ENCODE measurements at places on chromosomes 7 and 10.

DNA sequence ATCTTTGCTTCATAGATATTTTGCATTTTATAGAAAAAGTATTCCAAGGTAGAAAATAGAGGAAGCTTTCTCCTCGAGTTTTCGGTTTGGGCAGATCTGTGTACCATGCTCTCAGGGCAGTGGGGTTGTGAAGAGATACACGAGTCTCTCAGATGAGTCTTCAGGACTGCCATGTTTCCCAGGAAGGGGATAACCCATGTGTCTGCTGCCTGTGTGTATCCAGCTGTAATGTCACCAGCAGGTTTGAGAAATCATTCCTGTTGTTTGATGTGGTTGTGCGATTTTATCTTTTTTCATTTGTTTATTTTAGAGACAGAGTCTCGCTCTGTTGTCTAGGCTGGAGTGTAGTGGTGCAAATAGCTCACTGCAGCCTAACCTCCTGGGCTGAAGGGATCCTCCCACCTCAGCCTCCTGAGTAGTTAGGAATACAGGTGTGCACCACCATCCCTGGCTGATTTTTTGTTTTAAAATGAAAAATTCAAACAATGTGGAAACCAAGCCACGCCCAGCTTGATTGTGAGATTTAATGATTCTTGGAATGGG is 48.9 kb downstream of the SNX10 start:
- DNase-seq = no peak

DNA sequence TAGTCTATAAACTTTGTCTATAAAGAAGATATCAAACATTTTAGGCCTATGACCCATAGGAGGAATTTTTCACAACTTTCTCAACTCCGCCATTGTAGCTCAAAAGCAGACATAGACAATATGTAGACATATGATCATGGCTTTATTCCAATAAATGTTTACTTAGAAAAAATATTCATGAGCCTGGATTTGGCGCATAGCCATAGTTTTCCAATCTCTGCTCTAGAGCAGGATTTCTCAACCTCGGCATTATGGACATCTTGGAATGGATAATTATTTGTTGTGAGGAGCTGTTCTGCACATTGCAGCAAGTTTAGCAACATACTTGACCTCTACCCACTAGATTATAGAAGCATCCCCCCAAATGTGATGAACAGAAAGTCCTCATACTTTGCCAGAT is 532.6 kb downstream of the ANKRD7 start:
- DNase-seq = no peak

DNA sequence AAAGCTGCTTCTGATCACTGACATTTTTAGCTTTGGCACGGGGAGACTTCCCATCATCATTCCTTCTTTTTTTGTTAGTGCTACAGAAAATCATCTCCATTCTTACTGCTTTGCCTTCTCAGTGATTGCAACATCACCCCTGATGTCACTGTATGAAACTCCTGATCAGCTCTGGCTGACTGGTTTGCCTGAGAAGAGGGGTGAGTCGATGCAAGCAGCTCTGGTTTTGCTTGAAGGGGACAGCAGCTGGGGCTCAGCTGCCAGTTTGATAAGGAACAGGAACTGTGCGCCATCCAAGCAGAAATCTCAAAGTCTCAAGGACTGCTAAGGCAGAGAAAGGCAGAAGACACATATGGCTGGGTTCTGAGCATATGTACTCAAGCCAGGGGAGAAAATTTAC is 808.5 kb upstream of the CELF2 start:
- no peak for DNase-seq

DNA sequence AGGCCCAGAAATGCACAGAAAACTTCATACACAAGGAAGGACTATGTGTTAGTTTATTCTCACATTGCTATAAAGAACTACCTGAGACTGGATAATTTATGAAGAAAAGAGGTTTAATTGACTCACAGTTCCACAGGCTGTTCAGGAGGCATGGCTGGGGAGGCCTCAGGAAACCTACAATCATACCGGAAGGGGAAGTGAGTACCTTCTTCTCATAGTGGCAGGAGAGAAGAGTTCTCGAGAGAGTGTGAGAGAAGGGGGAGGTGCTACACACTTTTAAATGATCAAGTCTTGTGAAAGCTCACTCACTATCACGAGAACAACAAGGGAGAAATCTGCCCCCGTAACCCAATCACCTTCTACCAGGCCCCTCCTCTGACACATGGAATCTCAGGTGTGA is 16.8 kb upstream of the RAMP3 start:
- DNase-seq = no peak

DNA sequence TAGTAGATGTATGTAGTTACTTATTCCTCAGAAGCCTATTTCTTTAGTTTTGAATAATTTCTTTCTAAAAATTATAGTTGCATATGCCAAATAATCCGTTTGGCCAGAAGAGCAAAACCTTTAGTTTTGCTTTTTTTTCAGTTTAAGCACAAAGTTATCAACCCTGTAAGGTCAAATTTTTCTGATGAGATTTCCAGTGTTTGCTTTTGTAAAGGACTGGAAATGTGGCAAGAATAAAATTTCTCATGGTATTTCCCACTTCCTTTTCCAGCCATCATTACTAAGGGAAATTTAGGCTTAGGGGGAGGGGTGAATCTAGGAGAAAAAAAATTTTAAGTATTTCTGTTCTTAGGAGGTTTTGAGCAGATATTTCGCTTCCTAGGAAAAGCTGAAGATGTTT is 7.6 kb downstream of the CALD1 start:
- no peak for DNase-seq

DNA sequence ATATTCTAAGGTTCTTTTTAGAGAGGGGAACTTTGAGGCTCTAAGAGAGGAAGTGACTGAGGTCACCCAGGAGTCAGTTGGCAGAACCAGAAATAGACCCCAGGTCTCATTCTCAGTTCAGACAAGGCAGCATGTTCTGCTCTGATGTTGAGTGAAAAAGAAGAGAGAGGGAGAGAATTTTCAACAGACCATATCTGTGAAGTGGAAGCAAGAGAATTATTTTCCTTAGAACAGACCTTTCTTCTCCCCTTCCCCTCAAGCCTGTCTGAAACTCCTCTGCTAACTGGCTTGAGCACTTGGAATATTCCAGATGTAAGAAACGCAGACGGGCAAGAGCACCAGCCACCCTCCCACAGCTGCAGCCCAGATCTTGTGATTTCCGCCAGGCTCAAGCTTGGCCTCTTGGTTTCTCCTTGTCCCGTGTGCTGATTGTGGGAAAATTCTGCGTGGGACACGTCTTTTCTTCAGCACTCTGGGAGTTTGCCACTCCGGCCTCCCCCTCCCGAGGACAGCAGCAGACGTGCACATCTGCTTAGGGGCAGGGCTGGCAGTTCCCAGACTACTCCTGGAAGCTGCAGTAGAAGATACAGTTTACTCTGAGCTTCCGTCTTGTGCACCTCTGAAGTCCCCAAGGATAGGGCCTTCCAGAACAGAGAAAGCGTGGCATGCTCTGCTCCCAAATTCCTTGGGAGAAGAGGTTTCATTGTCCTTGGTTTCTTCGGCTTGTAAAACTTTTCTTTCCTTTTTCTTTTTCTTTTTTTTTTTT is 22.7 kb upstream of the IKZF1 start:
- no peak for DNase-seq

- DNase-seq = no peak
These were observed 378.5 kb downstream of the DNAJB6 start for GRCh38 chr7:157715071-157715937.

DNA sequence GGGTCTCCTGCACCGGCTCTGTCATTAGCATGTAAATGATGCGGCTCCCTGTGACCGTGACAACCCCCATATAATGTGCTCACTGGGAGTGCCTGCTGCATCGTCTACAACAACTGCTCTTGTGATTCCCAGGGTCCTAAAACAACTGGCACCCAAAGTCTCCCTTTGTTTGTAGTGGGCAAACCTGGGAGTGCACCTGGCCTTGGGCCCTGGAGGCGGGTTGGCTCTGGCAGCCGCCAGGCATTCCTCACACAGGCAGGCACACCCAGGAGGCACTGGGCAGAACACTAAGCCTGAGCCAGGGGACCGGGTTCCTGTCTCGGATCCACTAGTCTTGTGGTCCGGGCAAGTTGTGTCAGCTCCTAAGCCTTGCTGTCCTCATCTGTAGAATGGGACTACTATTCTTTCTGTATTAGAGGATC is 115.5 kb upstream of the GPR26 start:
- DNase-seq = no peak

DNA sequence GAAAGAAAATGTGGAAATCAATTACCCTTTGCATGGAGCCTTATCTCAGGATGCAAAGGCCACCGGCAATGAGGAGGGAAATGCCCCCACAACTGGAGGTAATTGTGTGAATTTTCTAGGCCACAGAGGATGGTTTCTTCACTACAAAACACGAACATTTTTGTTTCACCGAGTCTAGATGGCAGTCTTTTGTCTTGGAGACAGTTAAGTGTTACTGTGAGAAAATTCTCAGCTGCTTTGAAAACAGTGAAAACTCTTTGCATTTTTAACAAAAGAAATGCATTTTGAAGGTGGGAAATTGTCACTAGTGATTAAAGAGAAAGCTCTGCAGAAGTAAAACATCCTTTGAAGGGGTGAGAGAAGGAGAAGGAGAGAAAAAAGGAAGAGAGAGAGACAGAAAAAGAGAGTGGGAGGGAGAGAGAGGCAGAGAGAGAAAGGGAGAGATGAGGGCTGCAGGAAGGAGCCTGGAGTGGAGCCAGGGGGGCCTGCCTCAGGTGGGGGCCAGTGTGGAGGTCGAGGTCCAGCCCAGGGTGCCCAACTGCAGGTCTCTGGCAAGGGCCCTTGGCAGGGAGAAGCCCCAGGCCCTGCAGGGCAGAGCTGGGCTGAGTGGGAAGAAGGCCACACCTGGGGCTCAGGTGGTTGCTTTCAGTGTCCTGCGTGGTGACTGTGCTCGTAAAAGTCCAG is 261.4 kb downstream of the ADARB2 start:
- DNase-seq = no peak

- no peak for DNase-seq
These were observed 107.1 kb upstream of the HABP2 start for GRCh38 chr10:113445736-113446135.

DNA sequence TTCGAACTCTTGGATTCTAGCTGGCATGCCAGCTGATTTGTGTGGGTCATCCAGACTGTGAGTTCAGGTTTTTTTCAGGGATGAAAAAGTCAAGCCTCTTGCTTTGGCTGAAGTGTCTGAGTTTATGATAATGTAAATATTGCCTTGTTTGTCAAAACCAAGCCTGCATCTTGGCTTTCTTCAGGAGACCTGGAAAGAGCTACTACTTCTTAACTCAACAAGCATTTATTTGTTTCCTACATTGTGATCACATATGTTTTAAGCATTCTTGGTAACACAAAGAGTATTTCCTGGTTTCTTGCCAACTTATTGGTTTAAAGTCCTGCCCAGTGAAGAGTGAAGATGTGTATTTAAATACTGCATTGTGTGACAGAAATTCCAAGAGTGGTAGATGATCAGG is 407.1 kb downstream of the LRMDA start:
- no peak for DNase-seq

DNA sequence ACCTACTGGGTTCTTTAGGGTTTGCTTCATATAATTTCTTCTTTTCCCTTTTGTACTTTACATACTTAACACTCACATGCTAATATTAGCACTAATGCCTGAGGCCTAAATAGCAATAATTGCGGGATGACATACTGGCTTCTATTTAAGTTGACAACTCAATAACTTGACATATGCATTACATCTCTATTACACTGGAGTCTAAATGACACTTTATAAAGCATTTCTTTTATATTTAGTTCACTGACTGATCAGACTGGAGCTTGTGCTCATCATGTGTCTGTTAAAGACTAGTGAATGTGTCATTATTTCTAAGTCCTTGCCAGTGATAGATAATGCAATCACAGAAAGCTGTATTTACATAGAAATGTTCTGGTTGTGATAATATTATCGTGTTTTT is 472.1 kb upstream of the SEMA3A start:
- no peak for DNase-seq

Measured in NCI-H2081 (cell line).